RWPE1 (cell line): ENCODE measurements at places on chromosomes 12 and 14.

DNA sequence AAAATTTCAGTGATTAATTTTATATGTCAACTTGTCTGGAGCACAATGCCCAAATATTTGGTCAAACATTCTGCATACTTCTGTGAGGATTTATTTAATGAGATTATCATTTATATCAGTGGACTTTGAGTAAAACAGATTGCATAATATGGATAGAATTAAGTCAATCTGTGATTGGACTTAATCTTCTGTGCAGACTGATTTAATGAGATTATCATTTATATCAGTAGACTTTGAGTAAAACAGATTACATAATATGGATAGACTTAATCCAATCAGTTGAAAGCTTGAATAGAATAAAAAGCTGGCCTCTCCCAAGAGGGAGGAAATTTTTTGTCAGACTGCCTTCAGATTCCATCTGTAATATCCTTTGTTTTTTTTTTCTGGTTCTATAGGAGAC, 1413.2 kb downstream of the LRFN5 start:
- no peak for DNase-seq

GRCh38 chr12:90355711-90356355, 599.1 kb downstream of the CCER1 start:
- no peak for DNase-seq

DNA sequence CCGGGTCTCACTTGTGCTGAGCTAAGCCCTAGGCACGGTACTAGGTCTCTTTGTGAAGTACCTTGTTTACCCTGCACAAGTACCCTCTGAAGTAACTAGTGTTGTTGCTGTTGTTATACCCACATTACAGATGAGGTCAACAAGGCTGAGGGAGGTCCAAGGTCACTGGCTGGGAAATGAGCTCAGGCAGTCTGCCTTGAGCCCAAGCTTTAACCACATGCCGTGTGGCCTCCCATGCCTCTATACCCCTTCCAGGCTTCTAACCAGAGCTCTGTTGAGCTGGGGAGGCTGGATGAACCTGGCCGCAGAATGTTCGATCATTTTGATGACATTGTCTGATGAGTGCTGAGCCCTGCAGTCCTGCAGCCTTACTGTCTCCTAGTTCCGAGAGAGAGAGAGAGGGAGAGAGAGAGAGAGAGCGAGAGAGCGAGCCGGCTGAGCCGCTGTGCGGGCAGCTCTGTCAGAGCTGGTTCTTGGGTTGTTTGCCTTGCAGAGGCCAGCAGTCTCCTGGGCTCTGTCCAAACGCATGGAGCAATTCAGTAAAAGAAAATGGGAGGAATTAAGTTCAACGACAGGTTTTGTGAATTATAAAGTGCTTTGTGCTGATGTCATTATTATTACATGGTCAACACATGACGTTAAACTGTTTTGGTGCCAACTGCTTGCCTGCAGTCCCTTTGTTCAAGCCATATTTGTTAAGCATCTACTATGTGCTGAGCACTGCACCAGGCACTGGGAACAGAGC, 13.1 kb downstream of the JDP2 start:
- DNase-seq = no peak

DNA sequence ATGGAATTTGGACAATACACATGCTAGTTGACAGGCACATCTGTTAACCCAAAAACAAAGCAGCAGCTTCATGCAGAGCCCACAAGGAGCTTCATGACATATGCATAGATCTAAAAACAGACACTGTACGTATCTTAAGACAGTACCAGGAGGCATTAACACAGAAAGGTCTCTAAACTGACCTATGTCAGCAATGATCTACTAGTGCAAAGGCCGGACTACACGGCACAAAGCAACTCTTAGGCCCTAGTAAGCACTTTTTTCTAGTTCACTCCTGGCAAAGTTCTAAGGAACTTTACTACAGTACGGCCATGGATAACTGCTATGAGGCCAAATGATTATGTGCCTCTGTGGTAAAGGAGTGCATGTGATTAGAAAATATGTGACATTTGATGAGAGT, 8.4 kb upstream of the KANSL2 start:
- no peak for DNase-seq

DNA sequence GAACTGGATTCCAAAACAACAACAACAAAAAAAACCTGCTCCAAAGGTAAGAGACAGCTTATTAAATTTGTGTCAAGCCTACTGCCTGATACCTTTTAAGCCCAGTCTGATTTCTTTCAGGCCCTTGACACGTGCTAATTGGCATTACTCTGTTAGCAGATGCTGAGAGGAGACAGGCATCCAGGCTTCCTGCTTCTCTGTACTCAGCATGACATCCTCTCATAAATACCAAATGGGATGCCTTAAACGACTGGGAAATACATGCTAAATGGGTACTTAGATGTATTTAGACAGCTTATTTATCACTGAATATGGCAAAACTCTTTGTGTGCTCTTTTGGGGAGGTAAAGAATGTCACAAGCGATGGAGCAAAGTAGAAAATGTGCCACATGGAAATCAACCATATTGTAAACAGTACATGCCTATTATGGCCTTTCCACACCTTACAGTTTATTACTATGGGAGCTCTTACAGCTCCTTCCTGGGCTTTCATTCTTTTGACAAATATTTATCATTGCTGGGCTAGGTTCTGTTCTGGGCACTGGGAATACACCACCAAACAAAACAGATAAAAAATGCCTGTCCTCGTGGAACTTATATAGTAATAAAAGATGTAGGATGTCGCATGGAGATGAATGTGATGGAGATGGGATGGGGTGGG, 11.5 kb upstream of the PCED1B start:
- no peak for DNase-seq

- DNase-seq = peak; percentile 34
Observed at GRCh38 chr12:88339254-88339949, 197.3 kb downstream of the TMTC3 start.

DNA sequence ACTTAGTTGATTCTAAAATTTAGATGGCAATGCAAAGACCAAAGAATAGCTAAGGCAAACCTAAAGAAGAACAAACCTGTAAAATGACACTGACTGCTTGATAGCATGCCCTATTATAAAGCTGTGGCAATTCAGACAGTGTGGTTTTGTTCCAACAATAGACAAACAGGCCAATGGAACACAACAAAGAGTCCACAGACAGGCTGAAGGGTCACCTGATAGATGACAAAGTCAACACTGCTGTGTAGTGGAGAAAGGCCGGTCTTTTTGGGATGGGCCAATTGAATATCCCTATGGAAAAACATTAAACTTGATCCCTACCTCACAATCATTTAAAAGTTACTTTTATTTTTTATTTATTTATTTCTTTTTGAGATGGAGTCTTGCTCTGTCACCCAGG, 33.8 kb upstream of the SLC25A3 start:
- DNase-seq = no peak

DNA sequence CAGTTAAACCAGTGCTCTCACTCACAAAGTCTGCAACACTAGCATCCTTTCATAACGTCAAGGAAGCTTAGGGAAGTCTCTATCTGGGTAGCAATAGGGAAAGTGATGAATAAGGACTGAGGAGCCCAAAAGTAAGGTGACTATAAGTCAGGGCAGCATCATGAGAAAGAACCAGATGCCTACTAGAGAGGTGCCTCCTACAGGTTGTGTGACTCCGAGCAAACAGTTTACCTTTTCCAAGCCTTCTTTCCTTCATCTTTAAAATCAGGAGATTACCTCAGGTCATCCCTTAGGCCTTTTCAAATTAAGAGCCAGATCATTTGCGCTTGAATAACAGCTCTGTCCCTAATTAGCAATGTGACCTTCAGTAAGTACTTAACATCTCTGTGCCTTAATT, 40.2 kb downstream of the RTN1 start:
- DNase-seq = no peak

DNA sequence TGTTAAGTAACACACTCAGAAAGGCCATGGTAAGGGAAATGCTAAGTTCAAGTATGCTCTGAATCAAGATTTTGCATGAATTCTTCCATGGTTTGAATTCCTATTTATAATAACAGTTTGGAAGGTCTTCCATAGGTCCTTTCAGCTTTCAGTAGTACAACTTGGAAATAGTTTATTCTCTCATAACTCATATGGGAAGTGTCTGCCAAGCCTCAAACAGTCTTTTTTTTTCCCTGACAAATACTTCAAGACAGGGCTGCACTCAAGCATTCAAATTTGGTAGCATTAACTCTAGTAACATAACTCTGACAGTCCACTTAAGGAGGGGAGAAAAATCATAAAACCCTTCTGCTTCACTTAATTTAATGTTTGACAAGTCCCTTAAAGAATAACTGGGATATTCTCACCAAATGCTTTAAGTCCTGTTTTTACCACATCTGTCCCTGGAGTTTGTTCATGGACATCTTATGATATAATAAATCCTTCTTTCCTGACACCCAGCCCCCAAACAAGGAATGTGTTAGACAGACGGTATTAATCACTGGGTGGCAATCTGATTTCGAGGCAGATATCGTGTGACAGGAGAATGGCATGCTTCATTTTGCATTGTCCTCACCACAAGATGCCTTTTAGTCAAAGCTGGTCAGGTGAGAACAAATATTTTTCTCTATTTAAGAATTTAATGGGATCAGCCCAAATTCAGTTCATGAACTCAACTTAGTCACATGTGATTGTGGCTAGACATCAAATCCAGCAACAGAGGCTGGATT, 165.7 kb downstream of the BMP4 start:
- no peak for DNase-seq

GRCh38 chr12:68368327-68368726, 36.2 kb upstream of the MDM1 start:
- DNase-seq = no peak

DNA sequence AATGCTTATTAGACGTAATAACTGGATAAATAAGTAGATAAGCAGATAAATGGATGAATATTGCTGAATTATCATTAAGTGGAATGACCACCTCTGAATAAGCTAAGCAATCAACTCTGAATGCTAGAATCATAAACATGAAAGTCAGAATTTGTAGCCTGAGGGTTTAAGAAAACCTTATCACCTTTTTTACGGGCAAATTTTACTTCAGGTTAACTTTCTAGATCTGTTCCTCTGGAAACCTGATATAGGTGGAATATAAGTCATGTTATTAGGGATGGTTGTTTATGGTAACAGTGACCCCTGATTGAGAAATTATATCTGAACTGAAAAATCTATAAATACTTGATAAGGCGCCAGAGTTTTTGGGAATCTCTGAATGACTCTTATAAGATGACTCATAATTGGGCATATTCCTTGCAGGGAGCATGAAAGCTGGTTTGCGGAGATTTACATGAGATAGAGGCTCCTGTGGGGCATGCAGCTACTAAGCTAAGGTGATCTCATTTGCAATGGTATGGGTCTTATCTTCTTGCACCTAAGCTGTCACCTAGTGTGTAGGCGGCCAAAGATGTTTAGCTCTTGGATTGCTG, 12.1 kb downstream of the SPX start:
- DNase-seq = peak; percentile 2

DNA sequence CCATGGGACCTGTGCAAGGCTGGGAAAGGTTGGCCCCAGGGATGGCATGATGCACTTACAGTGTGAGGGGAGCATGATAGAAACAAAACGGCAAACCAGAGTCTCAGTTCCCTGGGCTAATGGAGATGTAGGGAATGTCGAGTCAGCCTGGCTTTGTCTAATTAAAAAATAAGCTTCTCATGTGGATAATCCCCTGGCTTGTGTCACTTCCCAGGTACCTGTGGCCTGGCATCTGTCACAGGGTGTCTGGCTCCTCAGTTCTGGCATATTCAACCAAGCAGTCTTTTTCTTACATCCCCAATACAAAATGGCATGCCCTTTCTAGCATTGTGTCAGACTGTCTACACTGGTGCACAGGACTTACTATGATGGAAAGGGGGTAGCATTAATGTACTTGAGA, 261.4 kb downstream of the GRIN2B start:
- no peak for DNase-seq

- peak; percentile 54 for DNase-seq
Observed at GRCh38 chr12:4269279-4269991, 4.1 kb upstream of the CCND2 start.

- DNase-seq = no peak
Observed at GRCh38 chr12:29103539-29103974, 45.5 kb upstream of the FAR2 start.

- no peak for DNase-seq
Observed at GRCh38 chr14:60679566-60680258, 30.4 kb upstream of the SIX1 start.

DNA sequence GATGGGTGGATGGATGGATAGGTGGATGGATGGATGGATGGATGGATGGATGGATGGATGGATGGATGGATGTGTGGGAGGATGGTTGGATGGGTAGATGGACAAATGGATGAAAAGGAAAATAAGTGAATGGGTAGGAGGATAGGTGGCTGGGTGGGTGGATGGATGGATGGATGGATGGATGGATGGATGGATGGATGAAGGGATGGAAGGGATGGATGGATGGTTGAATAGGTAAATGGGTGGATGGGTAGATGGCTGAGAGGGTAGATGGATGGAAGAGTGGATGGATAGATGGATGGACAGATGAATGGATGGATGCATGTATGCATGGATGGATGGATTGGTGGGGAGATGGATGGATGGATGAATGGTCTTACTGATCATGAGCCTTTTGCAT, 36.5 kb downstream of the MAP1LC3B2 start:
- no peak for DNase-seq

- no peak for DNase-seq
Observed at GRCh38 chr12:123813349-123813748, 51.2 kb downstream of the DNAH10 start.

DNA sequence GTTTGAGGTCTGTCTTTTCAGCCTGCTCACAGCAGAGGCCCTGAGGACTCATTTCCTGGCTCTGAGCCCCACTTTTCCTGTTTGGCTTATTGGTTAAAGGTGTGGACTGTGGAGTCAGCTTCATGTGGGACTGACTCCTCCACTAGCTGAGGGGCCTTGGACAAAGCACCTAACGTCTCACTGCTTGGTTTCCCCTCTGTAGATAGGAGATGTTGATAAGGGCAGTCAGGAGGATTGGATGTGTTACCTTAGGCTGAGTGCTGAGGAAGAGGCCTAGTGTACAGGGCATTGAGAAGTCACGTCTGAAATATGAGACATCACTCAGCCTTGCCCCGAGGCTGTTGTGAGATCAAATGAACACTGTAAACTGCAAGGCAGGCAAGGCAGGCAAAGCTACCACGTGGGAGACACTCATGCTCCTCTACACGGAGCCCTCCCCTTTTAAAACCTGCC, 27.1 kb upstream of the TCL1A start:
- peak; percentile 69 for DNase-seq

- no peak for DNase-seq
Observed at GRCh38 chr12:132429602-132429945, 60.4 kb upstream of the FBRSL1 start.

- no peak for DNase-seq
Observed at GRCh38 chr14:79656496-79656895, 554.8 kb downstream of the DIO2 start.

DNA sequence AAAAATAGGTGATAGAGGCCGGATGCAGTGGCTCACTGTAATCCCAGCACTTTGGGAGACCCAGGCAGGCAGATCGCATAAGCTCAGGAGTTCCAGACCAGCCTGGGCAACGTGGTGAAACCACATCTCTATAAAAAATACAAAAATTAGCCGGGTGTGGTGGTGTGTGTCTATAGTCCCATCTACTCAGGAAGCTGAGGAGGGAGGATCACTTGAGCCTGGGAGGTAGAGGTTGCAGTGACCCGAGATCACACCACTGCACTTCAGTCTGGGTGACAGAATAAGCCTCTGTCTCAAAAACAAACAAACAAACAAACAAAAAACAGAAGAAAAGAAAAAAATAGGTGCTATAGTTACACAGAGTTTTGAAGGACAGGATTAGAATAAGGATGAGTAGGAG, 142.1 kb downstream of the SAMD4A start:
- DNase-seq = no peak
